ENCODE measurements at places on chromosomes 13 and 19. TPM values are rescaled to one million over a fixed set of nuclear protein-coding genes. Genes with fewer than 3 reads are reported as not detected.
A peak's percentile ranks its signal among the peaks of the same experiment; 100 is the strongest.

GRCh38 chr13:113491418-113491883, 940 bp upstream of the DCUN1D2 start:
- peak overlapping the region; percentile 58 for H3K4me3 ChIP-seq
- H3K4me1 ChIP-seq, result peaks cover 41% of the 10 kb centered on the region
- no peak for DNase-seq
- H3K36me3 ChIP-seq, result peaks cover 10% of the 10 kb centered on the region
- no peak overlapping the region for H3K27ac ChIP-seq

- H3K4me3 ChIP-seq, result no peak overlapping the region
- no peaks in the 10 kb centered on the region for H3K36me3 ChIP-seq
- no peak for DNase-seq
- peaks cover 7% of the 10 kb centered on the region for H3K4me1 ChIP-seq
- H3K27me3 ChIP-seq, result peaks cover 8% of the 10 kb centered on the region
Measured at GRCh38 chr13:46894568-46894967, 2.3 kb downstream of the HTR2A start.

DNA sequence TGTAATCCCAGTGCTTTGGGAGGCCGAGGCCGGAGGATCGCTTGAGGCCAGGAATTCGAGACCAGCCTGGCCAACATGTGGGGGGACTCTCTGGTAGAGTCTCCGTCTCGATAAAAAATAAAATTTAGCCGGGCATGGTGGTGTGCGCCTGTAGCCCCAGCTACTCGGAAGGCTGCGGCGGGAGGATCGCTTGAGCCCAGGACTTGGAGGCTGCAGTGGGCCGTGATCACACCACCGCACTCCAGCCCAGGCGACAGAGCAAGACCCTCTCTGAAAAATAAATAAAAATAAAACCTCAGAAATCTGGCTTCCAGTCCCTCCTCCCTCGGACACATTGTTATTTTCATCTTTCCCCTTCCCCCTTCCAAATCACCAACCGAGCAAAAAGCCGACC, 332 bp downstream of the IRGQ start:
- H3K4me1 ChIP-seq, result peaks cover 44% of the 10 kb centered on the region
- peak overlapping the region; percentile 73 for H3K4me3 ChIP-seq
- no peaks in the 10 kb centered on the region for H3K27me3 ChIP-seq
- H3K36me3 ChIP-seq, result peaks cover 35% of the 10 kb centered on the region

- H3K36me3 ChIP-seq, result no peaks in the 10 kb centered on the region
- no peak overlapping the region for H3K27ac ChIP-seq
- peaks cover 29% of the 10 kb centered on the region for H3K4me1 ChIP-seq
- peaks cover 34% of the 10 kb centered on the region for H3K27me3 ChIP-seq
- peak; percentile 67 for DNase-seq
- H3K4me3 ChIP-seq, result peak overlapping the region; percentile 54
Measured at GRCh38 chr19:55353803-55354697, 469 bp downstream of the COX6B2 start.

- H3K4me1 ChIP-seq, result peaks cover 48% of the 10 kb centered on the region
- no peak overlapping the region for H3K4me3 ChIP-seq
- DNase-seq, result no peak
- no peaks in the 10 kb centered on the region for H3K27me3 ChIP-seq
Measured at GRCh38 chr19:2627319-2627829, 75.1 kb downstream of the GNG7 start.

DNA sequence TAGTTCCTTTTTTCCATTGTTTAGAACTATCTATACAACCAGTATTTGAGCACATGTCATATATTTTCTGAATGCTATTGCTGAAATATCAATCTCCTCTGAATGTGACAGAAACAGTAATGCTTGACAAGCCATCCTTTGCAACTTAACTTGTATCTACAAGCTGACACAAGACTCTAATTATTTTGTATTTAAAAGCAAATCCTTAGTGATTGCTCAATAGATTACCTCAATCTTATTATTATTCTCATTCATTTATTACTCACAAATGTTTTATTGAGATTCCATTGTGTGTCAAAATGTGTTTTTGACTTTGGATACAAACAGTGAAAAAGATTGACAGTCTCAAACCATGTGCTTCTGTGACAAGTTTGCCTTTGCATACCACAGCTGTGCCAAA, 787.8 kb upstream of the PRR20A start:
- H3K27ac ChIP-seq, result no peak overlapping the region
- no peak overlapping the region for H3K4me3 ChIP-seq
- H3K36me3 ChIP-seq, result no peaks in the 10 kb centered on the region
- no peak for DNase-seq
- H3K4me1 ChIP-seq, result no peaks in the 10 kb centered on the region

- peak overlapping the region; percentile 74 for H3K27ac ChIP-seq
- H3K27me3 ChIP-seq, result no peaks in the 10 kb centered on the region
- peaks cover 90% of the 10 kb centered on the region for H3K4me1 ChIP-seq
- H3K4me3 ChIP-seq, result peak overlapping the region; percentile 99
- no peak for DNase-seq
- peaks cover 57% of the 10 kb centered on the region for H3K36me3 ChIP-seq
Measured at GRCh38 chr19:2048104-2048958, 2.7 kb downstream of the MKNK2 start.

GRCh38 chr19:12112701-12113100, 27.4 kb downstream of the ZNF20 start:
- no peaks in the 10 kb centered on the region for H3K4me1 ChIP-seq
- no peaks in the 10 kb centered on the region for H3K27me3 ChIP-seq

AMH gene
- total RNA-seq, result 3.5 TPM

ADGRE3 gene
- total RNA-seq, result not detected

XAB2 gene
- 121 TPM for total RNA-seq

DHX34 gene
- total RNA-seq, result 6.8 TPM

NCCRP1 gene
- not detected for total RNA-seq

FGF22 gene
- total RNA-seq, result 0.49 TPM

ZSCAN4 gene
- total RNA-seq, result not detected

NLRP7 gene
- total RNA-seq, result not detected

IGSF23 gene
- not detected for total RNA-seq

CPT1C gene
- total RNA-seq, result 0.47 TPM
